Activated gamma-delta T cell (primary cell): ENCODE measurements at places on chromosomes 2 and 18.

- no peak for DNase-seq
Measured at GRCh38 chr2:127039387-127040031, 67.4 kb downstream of the BIN1 start.

DNA sequence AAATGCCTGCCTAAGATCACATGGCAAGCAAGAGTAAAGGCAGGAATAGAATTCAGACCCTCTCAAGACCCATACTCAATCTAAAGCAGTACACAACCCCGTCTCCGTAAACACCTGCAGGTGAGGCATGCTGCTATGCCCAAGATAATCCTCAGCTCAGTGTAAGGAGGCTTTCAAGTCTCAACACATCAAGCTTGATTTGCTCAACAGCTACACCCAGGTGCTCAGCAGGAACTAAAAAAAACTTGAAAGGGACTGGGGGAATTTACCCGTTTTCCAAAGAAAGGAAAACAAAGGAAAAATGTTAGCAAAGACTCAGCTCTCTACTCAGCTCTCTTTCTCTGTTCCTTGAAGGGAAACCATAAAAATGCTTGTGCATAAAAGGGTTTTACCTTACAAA lies 301.8 kb downstream of the C1D start:
- no peak for DNase-seq

DNA sequence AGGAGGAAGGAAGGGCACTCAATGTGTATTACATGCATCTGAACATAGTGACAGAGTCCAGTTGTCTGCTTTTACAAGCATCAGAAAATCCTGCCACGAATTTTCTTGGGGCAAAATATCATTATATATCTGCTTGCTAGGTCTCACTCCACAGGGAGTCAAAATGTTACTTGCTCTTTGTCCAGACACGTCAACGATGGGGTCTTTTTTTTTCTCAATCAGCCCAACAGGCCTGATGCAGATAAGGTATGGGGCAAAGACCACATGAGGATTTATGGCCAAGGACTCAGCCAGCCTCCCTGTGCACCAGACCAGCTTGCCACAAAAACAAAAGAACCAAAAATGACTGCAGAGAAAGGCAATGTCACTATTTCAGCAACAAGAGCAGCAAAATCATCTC lies 323.4 kb upstream of the PKDCC start:
- no peak for DNase-seq

DNA sequence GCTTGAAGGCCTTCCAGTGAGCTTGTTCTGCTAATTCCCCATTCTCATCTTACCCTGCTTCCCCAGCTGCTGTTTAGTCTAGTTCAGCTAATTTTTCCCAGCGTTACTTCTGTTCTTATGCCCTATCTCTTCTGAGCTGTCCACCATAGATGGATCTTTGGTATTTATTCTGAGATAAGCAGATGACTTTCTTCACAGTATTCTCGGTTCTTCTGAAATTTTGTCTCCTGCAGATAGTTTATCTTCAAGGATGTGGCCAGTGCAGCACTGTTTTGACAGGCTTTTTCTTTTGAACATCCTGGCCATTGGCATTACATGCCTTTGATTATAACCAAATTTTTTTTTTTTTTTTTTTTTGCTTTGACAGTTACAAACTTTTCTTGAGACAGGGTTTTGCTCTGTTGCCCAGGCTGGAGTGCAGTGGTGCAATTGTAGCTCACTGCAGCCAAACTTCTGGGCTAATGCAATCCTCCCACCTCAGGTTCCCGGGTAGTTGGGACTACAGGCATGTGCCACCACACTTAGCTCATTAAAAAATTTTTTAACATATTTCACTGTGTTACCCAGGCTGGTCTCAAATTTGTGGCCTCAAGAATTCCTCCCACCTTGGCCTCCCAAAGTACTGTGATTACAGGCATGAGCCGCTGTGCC lies 134.2 kb downstream of the WDSUB1 start:
- no peak for DNase-seq

DNA sequence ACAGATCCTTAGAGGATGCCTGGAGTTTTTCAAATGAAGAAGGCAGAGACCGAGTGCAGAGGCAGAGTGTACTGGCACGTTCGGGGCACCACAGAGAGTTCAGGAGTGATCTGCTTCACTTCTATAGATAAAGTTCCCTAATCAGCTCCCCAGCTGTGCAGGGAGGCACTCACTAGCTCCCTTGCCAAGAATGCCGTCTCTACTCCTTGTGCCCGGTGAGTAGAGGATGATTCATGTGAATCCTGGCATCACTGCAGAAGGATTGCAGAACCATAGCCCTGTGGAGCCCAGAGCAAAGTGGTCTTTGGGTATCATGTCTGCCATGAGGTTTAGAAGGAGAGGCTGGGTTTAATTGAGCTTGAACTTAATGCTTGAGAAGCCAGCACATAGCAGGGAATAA lies 510.1 kb upstream of the RAB6C start:
- DNase-seq: no peak

- DNase-seq: no peak
Measured at GRCh38 chr18:69143084-69143483, 257.6 kb upstream of the DOK6 start.
